Fibroblast of mammary gland (primary cell): ENCODE measurements at places on chromosomes 13 and 19.

DNA sequence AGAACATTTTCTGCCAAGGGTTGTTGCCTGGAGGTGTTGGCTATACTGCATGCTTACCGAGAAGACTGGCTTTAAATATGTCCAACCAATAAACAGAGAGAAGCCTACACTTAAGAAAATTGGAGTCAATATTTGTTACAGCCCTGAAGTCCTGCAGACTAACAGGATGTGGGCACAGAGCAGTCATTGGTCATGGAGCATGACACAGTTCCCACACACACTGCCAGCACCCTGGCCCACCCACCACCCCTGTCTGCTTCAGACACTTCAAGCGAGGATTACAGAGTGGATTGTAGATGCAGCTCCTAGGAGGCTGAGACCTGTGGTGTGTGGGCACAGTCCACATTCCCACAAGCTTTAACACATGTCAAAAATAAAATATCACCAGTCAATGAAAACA lies 21.0 kb upstream of the SERP2 start:
- peak; percentile 14 for DNase-seq

GRCh38 chr19:35114353-35115176 lies 1.1 kb upstream of the FXYD3 start:
- DNase-seq = peak; percentile 57

DNA sequence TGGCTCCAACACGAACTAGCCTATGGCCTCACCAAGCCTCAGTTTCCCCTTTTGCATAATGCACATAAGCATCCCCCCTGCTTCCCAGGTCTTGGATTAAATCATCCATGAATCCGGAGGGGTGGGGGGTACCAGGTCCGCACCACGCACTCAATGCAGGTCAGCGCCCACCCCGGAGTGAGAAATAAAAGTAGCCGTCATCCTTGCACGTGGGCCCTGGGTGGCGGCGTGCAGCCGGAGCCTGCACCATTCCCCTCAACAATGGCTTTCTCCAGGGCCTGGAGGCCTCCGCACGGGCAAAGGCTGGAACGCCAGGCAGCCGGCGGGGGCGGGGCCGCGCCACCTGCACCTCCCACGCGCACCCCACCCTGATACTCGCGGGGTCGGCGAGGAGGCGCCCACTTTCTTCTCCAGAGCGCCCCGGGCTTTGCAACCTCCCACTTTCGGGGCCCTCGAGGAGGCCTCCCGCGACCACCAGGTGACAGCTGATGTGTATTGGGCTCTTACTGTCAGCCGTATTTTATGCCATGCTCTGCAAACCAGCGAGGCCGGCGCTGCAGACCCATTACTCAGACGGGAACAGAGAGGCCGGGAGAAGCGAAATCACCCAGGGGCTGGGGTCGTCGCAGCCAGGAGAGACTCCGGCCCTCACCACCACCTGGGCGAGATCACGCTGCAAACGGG lies 767 bp upstream of the GADD45B start:
- peak; percentile 62 for DNase-seq

- DNase-seq = no peak
These were observed 529.9 kb downstream of the SLITRK1 start for GRCh38 chr13:83352391-83352790.

GRCh38 chr19:11444059-11444458 lies 8.6 kb downstream of the PRKCSH start:
- DNase-seq = no peak

DNA sequence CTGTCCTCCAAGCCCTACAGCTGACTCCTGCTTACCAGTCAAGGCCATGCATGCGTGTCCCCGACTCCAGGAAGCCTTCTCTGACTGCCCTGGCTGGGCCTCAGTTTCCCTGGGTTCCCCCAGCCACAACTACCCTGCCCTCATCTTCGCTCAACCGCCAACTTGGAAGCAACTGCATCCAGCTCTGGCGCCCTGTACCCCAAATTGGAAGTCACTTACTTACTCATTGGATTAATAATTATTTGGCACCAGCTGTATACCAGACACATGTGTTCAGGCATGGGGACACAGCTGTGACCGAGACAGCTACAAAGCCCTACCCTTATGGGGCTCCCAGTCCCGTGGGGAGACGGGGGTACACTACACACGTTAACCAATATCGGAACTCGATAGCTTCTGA lies 10.9 kb upstream of the SEMA6B start:
- no peak for DNase-seq
